ENCODE measurements at places on chromosomes 1 and 21.
A peak's percentile ranks its signal among the peaks of the same experiment; 100 is the strongest.

DNA sequence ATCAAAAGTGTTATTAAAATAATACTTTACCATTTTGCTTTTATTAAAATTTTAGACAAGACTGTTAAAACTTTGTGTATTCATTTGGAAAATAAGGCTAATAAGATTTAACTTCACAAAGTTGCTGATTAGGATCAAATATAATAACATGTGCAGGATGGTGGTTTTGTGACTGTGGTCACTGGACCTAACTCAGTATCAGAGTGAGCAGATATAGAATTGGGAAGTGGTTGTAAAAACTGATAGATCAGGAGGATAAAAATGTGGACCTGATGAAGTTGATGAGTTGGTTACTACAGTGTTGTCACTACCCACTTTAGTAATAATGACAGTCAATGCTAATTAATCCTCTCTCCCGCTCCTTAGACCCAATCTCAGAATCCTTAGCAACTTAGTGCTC, 186.4 kb downstream of the AKT3 start:
- no peak for DNase-seq

- DNase-seq = no peak
These were observed 113.8 kb downstream of the RHOU start for GRCh38 chr1:228849011-228849541.

- DNase-seq = no peak
These were observed 146.5 kb downstream of the PDE4B start for GRCh38 chr1:65939191-65939590.

DNA sequence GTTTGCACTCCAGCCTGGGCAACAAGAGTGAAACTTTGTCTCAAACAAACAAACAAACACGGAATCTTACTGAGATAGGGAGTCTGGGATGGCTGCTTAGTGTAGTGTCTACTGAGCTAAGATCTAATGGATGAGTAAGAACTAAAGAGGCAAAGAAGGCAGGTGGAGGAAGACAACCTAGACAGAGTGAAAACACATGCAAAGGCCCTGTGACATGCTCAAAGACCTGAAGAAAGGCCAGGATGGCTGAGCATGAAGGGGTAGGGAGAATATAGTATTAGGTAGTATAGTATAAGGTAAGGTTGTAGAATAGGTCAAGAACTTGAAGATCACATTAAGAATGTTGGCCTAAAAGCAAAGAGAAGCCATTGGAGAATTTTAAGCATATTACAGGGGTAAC, 49.1 kb downstream of the MAP3K7CL start:
- no peak for DNase-seq

- DNase-seq = no peak
These were observed 6.4 kb downstream of the INPP5B start for GRCh38 chr1:37940299-37940947.

DNA sequence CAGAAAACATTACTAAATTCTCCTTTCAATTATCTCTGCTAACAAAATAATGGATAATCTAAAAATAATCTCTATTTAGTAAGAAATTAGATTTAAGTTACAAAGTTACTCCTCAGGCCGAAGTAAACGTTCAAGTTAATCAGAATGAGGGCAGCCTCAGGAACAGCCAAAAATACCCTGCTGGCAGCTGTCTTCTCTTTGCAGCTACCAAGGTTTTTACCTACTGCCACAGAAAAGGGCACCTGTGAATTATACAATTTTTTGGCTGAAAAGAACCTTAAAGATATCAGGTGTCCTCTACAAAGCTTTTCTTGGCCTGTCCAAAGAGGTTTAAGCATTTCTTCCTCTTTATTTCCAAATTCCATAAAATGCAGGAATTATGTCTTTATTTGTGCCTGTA, 84.4 kb downstream of the AKT3 start:
- DNase-seq = no peak

DNA sequence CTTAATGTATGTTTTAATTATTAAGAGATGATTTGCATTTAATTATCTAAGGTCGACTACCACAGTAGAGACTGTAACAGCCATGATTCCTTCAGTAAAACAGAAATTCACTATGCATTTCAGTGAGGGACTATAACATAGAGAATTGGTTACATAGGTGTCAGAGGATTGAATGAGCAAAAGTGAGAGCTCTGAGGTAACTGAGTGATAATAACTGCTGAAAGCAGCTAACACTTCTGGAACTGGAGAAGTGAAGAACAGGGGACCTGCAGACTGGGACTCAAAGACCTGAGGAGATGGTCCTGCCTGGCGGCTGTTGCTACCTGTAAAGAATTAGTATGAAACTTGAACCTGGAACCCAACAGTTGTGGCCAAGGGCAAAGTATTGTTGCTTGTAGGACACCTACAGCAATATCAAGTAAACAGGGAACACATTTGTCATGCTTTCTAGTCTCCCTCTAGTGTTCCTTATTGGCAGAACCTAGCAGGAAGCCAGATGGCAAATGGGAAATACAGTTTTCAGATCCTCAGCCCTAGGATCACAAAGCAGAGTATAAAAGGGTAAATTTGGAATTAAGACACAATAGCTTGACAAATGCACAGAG, 110.6 kb downstream of the HS2ST1 start:
- peak; percentile 24 for DNase-seq

Data from fibroblast of skin of back (primary cell).